ENCODE measurements at places on chromosomes 4 and X.

DNA sequence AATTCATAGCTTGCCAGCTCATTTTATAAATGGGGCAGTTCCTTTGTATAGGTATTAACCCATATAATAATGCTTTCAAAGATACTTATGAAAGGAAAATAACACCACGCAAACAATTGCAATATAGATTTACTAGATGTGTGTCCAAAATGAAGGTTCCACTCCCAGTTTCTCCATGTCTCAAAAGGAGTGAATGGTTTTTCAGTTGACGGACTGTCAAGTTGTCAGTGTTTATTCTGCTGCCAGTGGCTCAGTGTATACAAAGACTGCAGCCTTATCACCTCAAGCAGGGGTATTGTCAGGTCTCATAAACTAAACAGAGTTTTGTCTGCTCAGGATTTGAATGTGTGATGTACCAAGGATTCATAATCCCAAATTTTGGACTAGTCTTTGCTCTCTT lies 585.3 kb upstream of the ATOH1 start:
- no peaks in the 10 kb centered on the region for H3K27me3 ChIP-seq
- no peak for DNase-seq
- H3K27ac ChIP-seq = no peak overlapping the region
- H3K36me3 ChIP-seq = no peaks in the 10 kb centered on the region

DNA sequence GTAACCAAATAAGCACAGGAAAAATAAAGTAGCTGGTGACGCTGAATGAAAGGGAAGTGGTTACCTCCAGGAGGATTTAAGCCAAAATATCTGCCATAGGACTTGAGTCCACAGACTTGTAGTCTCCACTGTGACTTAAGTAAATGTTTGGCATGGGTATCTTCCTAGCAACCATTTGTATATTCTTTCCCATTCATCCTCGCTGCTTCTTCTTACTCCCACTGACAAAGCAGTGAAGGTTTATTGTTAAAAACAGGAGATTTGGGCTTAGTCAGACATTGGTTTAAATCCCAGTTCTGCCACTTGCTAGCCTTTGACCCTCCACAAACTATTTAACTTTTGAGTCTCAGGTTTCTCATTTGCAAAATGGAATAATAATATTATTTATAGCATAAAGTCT lies 22.3 kb downstream of the COL4A6 start:
- H3K4me3 ChIP-seq = no peak overlapping the region
- H3K27ac ChIP-seq = no peak overlapping the region
- no peak for DNase-seq
- no peaks in the 10 kb centered on the region for H3K36me3 ChIP-seq

- no peaks in the 10 kb centered on the region for H3K36me3 ChIP-seq
- no peak for DNase-seq
- H3K27ac ChIP-seq = no peak overlapping the region
- peaks cover 4% of the 10 kb centered on the region for H3K27me3 ChIP-seq
- no peak overlapping the region for H3K4me3 ChIP-seq
Observed at GRCh38 chr4:183362916-183363542, 40.8 kb upstream of the CLDN24 start.

DNA sequence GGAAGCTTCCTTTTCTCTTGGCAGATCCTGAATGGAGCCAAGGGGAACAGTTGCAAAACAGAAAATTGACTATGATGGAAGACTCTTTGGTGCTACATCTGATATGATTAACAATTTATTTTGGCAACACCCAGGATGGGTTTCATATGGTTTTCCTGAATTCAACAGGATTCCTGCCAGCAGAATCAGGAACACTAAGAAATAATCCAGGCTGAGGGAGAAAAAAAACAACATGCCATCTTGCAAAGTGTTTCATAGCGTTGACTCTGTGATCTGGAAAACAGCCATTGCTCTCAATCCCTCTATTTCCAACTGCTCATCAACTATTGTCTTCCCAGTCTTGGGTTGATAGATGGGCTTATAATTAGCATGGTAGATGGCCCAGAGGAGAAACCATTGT lies 303.8 kb upstream of the KLF3 start:
- H3K4me3 ChIP-seq = no peak overlapping the region
- no peak for DNase-seq
- no peak overlapping the region for H3K27ac ChIP-seq
- no peaks in the 10 kb centered on the region for H3K4me1 ChIP-seq
- H3K27me3 ChIP-seq = no peaks in the 10 kb centered on the region

DNA sequence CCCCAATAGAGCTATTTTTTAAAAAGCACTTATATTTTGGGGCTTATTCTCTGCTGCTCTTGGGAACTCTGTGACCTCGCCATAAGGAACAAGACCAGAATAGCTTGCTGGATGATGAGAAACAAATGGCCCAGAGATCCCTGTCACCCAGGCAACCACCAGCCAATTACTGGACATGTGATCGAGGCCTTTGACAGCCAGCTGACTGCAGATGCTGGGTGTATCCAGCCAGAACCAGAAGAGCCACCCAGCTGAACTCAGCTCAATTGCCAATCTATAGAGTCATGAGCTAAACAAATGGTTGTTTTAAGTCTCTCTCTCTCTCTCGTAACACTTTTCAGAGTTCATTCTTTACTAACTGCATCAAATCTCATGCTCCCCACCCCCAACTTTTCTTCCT lies 24.4 kb upstream of the CITED1 start:
- no peaks in the 10 kb centered on the region for H3K27me3 ChIP-seq
- no peak for DNase-seq
- no peak overlapping the region for H3K27ac ChIP-seq
- H3K4me1 ChIP-seq = no peaks in the 10 kb centered on the region
- peaks cover 5% of the 10 kb centered on the region for H3K36me3 ChIP-seq

DNA sequence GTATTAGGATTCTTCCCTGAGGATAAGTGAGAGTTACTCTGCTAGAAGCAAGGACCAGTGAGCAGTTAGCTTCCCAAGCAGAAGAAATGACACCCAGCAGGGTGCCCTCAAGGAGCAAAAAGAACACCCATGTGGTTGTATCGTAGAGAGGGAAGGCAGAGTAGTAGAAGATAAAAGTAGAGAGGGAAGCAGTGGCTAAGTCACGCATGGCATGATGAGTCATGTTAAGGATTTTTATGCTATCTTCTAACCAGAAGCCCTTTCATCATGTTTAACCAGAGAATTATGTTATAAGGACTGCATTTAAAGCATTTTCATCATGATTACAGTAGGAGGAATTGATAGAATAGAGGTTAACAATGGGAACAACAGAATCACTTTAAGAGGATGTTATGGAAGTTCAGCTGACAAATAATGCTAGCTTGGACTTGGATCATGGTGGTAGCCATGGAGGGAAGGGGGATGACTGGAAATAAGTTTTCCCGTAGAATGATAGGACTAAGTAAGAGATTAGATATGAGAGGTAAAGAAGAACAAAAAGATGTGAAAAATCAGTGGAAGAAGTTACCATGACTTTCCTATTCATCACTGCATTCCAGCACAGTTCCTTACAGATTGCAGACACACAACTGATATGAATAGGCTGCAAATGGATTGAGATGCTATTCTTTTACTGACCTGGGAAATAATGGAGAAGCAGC lies 383.5 kb upstream of the INTU start:
- no peak overlapping the region for H3K27ac ChIP-seq
- no peaks in the 10 kb centered on the region for H3K27me3 ChIP-seq
- no peaks in the 10 kb centered on the region for H3K4me1 ChIP-seq
- no peaks in the 10 kb centered on the region for H3K36me3 ChIP-seq

DNA sequence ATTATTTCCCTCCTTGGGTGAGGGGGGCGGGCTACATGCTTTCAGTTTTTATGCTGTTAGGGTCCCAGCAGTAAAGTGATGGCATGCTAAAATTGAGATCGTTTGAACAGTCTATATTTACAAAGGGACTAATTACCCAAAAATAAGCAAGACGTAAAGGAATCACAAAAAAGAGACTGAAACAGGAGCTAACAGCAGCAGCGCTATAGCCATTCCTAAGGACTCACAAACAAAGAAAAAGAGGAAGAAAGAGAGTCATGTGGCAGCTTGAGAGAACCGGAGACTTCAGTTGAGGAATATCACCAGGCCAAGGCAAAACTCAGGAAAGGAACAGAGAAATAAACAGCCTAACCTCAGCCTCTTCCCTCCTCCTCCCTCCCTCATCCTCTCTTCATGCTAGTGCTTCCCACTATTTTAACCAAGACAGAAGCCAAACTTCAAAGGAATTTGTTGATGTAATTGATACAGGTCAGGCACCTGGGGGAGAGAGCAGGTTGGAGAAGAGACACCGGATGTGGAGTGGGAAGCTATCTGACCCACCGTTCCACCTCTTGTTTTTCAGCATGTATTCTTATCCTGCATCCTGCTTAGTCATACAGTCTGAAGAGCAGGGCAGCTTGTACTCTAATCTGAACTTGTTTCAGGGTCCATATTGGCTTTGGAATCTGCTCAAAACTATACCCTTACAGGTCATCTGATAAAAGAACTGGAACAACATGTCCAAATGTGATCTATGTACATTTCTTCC lies 383.7 kb downstream of the NAF1 start:
- no peak overlapping the region for H3K27ac ChIP-seq
- no peaks in the 10 kb centered on the region for H3K27me3 ChIP-seq
- no peaks in the 10 kb centered on the region for H3K36me3 ChIP-seq

DNA sequence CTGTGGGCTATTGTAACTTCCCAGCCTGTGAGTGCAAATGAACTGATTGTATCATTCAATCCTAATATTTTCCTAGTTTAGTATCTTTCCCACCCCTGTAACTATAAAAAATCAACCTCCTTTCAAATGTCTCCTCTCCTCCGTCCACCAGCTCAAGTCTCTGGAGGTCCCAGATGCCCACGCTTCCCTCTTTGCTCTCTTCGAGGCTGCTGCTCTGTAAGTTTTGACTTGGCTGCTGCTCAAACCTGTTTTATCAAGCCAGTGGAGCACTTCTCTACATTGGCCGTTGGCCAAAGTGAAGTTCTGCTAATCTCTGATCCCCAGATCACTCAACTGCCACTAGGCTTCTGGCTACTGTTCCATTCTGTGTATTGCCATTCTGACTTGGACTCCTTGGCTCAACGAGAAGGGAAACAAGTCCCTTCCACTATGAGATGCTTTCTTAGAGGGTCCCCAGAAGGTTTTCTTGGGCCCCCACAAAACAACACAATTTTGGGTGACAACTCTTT lies 60.7 kb upstream of the RAPGEF2 start:
- no peak for DNase-seq
- H3K36me3 ChIP-seq = no peaks in the 10 kb centered on the region
- H3K27ac ChIP-seq = no peak overlapping the region
- no peaks in the 10 kb centered on the region for H3K4me1 ChIP-seq

DNA sequence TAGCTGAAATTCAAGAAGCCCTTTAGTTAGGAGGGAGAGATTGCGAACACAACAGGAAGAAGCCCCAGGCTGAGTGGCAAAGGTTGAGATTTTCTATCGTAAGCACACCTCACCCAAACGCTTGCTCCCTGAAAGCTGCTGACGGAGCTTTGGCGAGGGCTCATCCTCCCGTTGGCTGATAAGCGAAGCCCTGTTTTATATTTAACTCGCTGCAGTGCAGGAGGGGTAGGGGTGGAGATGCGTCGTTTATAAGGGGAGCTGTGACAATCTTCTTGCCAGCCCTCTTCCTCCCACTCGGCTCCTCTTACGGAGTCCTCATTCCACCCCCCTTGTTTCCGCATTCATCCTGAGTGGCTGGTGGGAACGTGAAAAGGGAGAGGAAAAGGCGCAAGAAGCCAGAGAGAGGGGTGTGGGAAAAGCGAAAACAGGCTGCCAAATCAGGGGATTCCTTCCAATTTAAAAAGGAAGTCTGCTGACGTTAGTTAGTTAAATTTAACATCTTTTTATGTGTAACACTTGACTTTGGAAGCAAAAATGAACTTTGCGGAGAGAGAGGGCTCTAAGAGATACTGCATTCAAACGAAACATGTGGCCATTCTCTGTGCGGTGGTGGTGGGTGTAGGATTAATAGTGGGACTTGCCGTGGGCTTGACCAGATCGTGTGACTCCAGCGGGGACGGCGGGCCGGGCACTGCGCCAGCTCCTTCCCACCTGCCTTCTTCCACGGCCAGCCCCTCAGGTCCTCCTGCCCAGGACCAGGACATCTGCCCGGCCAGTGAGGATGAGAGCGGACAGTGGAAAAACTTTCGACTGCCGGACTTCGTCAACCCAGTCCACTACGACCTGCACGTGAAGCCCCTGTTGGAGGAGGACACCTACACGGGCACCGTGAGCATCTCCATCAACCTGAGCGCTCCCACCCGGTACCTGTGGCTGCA lies at the start of gene ENPEP:
Gene ENPEP, plus strand, starts transcription at position 275 of the 938 bp plus-strand sequence. Its CDS starts 260 bp downstream, at position 535.
- H3K36me3 ChIP-seq = no peaks in the 10 kb centered on the region
- H3K27ac ChIP-seq = no peak within 1 kb of the TSS
- H3K4me1 ChIP-seq = no peaks in the 10 kb centered on the region
- peaks cover 28% of the 10 kb centered on the region for H3K27me3 ChIP-seq
- H3K4me3 ChIP-seq = no peak within 1 kb of the TSS

DNA sequence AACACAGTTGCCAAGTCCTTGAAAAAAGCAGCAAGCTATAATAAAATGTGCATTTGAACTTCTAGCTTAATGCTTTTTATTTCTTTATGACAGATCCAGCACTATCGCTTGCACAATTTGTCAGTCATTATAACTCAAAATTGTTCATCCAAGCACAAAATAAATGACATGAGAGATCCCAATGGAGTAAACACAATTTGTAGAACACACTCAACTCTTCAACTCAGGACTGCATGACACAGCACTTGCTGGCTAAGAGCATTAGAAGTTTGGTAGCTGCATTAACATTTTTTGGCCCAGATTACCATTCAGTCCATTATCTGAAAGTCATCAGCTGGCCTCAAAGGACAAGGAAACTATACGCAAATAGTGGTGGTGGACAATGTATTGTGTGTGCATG lies 530.1 kb downstream of the INPP4B start:
- H3K27ac ChIP-seq = no peak overlapping the region
- H3K4me3 ChIP-seq = no peak overlapping the region
- peaks cover 25% of the 10 kb centered on the region for H3K36me3 ChIP-seq
- H3K27me3 ChIP-seq = no peaks in the 10 kb centered on the region

DNA sequence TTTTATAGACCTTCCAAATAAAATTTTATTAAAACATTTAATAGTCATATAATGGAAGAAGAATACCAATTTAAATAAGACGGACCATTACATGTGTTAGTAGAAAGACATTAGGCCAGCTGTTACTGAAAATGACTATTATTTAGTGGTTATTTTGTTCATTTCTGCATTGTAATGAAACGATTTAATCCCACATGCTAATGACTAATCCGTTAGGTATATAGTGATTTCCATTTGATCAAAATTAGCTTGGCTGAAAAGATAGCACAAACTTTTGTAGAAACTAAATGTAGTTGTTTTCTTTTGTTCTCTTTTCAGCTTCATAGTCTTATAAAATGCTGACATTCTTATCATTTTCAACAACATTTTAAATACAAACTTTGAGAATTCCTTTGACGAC lies 556.1 kb upstream of the TENM3 start:
- no peak for DNase-seq
- no peaks in the 10 kb centered on the region for H3K27me3 ChIP-seq
- H3K4me3 ChIP-seq = no peak overlapping the region
- no peak overlapping the region for H3K27ac ChIP-seq

GRCh38 chrX:147364896-147365295 lies 546.8 kb upstream of the FMR1 start:
- H3K4me1 ChIP-seq = no peaks in the 10 kb centered on the region
- DNase-seq = no peak
- no peak overlapping the region for H3K4me3 ChIP-seq
- no peaks in the 10 kb centered on the region for H3K36me3 ChIP-seq
- no peak overlapping the region for H3K27ac ChIP-seq
